ENCODE measurements at places on chromosomes 3 and 15. TPM values are rescaled to one million over a fixed set of nuclear protein-coding genes. Genes with fewer than 3 reads are reported as not detected.

The GOLGA6L10 gene
- total RNA-seq: 0.23 TPM

The DPPA2 gene
- total RNA-seq: not detected

The SI gene
- not detected for total RNA-seq

The TMCO5A gene
- not detected for total RNA-seq

The PDZRN3 gene
- total RNA-seq: 51.7 TPM

The LYSMD4 gene
- total RNA-seq: 3.1 TPM

The RHO gene
- total RNA-seq: not detected

The C3orf49 gene
- total RNA-seq: not detected

The ADAMTSL3 gene
- total RNA-seq: 4.2 TPM

Data from pericardium fibroblast (primary cell).